ENCODE measurements at places on chromosomes 11 and 22.

GRCh38 chr11:129987950-129988349 lies 14.7 kb downstream of the PRDM10 start:
- DNase-seq, result no peak

DNA sequence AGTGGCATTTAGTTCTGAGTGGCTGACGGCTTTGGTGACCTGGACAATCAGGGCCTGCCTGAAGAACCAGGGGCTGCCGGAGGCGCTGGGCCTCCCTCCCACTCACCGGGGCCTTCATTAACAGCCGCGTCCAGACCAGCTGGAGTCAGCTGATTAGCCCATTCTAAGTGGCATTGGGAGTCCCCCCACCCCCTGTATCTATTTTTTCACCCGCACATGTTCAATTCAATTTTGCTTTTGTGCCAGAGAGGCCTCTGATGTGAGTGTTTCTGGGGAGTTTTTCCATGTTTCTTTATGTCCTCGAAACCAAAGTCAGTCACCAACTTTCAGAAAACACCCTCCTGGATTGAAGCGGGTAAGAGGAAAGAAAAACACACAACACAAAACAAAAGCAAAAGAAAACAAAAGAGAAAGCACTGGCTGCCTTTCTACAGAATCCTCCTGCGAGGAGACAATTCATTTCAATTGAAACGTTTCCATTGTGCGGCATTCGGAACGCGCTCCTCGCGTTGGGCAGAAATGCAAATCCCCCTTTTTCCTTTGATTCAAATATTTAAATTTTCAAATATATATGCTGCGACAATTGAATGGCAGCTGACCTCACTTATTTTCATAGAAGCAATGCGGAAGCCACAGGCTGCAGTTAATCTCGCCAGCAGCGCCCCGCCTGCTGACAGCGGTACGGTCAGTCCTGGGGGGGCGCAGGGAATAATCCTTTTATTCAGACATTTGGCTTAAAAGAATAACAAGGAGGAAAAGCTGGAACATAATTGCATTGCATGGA lies 17.7 kb downstream of the CDKN1C start:
- no peak for DNase-seq

- peak; percentile 28 for DNase-seq
These were observed 878.2 kb downstream of the NTM start for GRCh38 chr11:132248580-132248979.

DNA sequence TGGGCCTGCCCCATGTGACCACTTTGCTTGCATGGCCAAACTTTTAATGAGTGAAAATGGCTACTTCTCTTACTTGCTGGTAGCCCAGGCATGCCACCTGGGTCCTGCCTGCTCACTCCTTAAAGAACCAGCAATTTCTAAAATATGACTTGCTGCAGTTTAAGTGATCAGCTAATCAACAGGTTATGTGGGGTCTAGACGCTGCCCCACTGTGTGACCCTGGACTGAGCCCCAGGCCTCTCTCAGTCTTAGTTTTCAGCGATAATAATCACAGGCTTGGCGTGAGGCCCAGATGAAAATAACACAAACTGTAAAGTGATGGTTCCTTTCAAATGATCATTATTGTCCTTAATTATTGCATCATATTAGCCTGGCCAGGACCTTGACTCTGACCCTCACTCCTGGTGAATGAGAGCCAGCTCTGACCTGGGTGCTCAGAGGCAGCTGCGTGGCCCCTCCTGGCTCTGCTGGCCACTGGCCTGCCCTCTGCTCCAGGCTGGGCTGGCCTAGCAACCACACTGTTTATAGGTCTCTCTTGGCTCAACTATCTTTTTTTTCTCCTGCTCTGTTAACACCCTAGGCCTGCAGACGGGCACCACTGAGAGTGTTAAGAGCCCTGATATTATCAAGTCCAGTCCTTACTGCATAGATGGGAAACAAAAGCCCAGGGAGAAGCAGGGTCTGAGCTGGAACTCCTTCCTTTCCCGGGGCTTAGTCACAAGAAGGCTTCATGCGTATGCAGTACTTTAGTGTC lies 89.7 kb downstream of the RRM1 start:
- no peak for DNase-seq

- DNase-seq, result no peak
These were observed 5.2 kb upstream of the TBX10 start for GRCh38 chr11:67644472-67645418.

DNA sequence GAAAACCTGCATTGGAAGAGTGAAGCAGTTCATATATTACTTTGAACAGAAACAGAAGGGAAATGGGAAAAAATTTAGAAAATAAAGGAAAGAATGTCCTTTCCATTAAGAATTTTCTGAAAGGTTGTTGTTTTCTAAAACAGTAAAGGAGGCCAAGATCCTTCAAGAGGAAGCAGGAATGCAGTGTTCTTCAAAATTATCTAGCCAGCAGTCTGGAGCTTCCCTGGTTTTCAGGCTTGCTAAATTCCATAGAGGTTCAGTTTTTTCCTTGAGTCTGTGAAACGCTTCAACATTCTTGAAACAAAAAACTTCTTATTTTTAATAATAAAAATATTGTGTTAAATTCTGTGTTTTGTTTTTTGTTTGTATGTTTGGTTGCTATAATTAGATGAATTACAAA lies 189.0 kb upstream of the ANO3 start:
- no peak for DNase-seq

GRCh38 chr11:101010899-101011298 lies 118.7 kb downstream of the PGR start:
- no peak for DNase-seq

GRCh38 chr22:11598492-11599440 lies 3929.2 kb upstream of the OR11H1 start:
- no peak for DNase-seq

- peak; percentile 10 for DNase-seq
These were observed 109.2 kb downstream of the CSNK2A3 start for GRCh38 chr11:11243590-11244469.

DNA sequence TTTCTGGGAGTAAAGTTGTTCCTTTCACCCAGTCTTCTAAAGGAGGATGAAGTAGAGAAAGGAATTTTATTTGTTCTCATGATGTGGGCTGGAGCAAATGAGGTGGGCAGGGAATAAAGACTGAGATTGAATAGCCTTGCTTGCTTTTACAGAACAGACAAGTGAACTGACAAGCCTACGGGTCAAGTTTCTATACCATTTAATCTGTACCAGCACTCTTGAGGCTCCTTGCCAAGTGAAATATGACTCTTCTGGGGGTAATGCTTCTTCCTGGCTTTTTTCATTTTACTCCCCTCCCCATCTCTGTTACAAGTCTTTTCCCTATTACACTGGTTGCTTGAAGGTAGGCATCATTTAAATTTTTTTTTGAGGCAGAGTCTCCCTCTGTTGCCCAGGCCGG lies 54.8 kb downstream of the CSTPP1 start:
- DNase-seq, result no peak

- DNase-seq, result no peak
These were observed 1.2 kb upstream of the AHNAK start for GRCh38 chr11:62547691-62548281.

GRCh38 chr22:42116848-42117424 lies 13.7 kb downstream of the CYP2D6 start:
- no peak for DNase-seq

DNA sequence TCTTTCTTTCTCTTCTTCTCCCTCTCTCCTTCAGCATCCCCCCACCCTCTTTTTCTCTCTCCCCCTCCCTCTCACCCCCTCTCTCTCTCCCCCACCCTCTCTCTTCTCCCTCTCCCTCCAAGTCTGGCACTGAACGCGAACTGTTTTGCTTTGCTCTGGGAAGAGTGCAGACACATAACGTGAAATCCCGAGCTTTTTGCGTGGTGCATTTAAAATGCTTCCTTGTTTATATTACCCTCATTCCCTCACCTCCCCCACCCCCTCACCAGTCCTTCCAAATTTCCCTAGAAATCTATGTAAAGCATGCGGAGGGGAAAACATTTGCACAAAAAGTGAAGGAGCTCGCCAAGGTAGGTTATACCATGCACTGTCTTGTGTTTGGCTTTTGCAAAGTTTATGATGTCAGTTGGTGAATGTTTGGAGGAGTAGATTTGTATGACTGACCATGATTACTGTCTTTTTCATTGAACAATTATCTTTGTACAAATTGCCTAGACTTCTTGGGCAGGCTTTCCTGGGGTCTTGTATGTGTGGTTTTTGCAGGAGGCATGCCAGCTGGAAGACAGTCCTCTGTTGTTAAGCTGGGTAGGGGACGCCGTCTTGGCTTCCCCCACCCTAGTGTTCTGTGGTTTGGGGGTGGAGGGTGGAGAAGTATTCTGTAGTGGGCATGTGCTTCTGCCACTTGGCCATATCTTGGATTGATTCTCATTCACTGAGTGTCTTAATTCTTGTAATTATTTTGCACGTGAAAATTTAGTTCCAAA lies 123.7 kb upstream of the HSD17B12 start:
- no peak for DNase-seq

GRCh38 chr11:130829920-130830511 lies 86.3 kb downstream of the SNX19 start:
- no peak for DNase-seq

GRCh38 chr11:29243616-29244015 lies 773.2 kb downstream of the KCNA4 start:
- DNase-seq, result no peak

DNA sequence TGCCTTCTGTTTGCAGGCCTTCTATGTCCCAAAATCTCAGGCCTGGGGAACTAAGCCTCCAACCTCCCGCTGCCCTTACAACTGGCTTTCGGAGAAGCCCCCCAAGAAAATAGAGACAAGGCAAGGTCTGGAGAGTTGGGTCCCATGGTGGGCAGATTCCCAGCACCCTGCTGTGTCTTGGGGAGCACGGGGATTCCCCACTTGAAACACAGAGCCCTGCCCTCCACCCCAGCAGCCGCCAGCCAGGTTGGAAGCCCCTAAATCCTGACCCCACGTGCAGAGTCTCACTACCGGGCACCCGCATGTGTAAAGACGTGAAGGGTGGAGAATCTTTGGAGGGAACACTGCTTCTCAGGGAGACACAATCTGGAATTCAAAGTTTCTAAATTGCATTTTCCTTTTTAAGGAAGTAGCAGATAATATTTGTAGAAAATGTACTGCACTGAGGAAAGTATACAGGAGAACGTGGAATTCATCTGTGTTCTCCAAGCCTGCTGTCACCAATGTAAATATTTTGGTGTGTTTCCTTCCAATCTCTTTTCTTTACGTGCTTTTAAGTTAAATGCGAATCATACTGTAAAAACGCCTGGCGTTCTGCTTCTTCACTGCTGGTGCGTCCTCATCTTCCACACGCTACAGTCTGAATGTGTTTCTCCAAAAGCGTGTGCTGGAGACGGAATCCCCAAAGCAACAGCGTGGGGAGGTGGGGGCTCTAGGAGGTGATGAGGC lies 220.9 kb downstream of the BRD1 start:
- no peak for DNase-seq

GRCh38 chr11:47318166-47318565 lies 34.3 kb downstream of the MYBPC3 start:
- no peak for DNase-seq

- no peak for DNase-seq
These were observed 16.6 kb downstream of the DERL3 start for GRCh38 chr22:23822101-23822671.
